Immature natural killer cell (primary cell): ENCODE measurements at places on chromosomes 4 and X. TPM values are rescaled to one million over a fixed set of nuclear protein-coding genes. Genes with fewer than 3 reads are reported as not detected.

The RCHY1 gene
- polyA plus RNA-seq: 34.5 TPM

The PASD1 gene
- polyA plus RNA-seq: not detected

The RHOXF2B gene
- not detected for polyA plus RNA-seq

DNA sequence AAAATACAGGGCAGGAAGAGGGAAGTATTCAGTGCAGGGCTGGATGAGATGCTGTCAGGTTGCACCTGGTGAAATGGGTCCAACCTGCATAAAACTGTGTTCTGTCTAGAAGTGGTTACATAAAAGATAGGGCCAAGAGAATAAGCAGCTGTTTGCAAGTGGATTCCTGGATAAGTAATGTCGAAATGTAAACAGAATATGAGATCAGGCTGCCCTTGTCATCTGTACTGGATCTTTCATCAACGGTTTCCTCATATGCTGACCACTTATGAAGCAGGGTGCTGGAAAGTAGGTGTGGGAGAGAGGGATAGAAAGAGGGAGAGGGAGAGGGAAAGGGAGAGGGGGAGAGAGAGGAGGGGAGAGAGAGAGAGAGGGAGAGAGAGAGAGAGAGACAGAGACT is 349.8 kb upstream of the CPEB2 start:
- H3K27me3 ChIP-seq: no peaks in the 10 kb centered on the region
- DNase-seq: no peak
- no peaks in the 10 kb centered on the region for H3K4me1 ChIP-seq
- H3K36me3 ChIP-seq: peaks cover 5% of the 10 kb centered on the region

- H3K27me3 ChIP-seq: no peaks in the 10 kb centered on the region
- no peak overlapping the region for H3K27ac ChIP-seq
- peaks cover 19% of the 10 kb centered on the region for H3K36me3 ChIP-seq
- no peak for DNase-seq
- no peak overlapping the region for H3K4me3 ChIP-seq
These were observed 116.6 kb downstream of the SHISA3 start for GRCh38 chr4:42513748-42514492.

- no peak overlapping the region for H3K4me3 ChIP-seq
- H3K36me3 ChIP-seq: no peaks in the 10 kb centered on the region
- DNase-seq: no peak
- H3K4me1 ChIP-seq: peaks cover 33% of the 10 kb centered on the region
These were observed 98.7 kb downstream of the CFAP299 start for GRCh38 chr4:80434238-80434637.

GRCh38 chrX:67718926-67719325 is 175.1 kb downstream of the AR start:
- no peak overlapping the region for H3K27ac ChIP-seq
- H3K27me3 ChIP-seq: peaks cover 10% of the 10 kb centered on the region
- no peaks in the 10 kb centered on the region for H3K4me1 ChIP-seq
- no peaks in the 10 kb centered on the region for H3K36me3 ChIP-seq
- DNase-seq: no peak
- no peak overlapping the region for H3K4me3 ChIP-seq

DNA sequence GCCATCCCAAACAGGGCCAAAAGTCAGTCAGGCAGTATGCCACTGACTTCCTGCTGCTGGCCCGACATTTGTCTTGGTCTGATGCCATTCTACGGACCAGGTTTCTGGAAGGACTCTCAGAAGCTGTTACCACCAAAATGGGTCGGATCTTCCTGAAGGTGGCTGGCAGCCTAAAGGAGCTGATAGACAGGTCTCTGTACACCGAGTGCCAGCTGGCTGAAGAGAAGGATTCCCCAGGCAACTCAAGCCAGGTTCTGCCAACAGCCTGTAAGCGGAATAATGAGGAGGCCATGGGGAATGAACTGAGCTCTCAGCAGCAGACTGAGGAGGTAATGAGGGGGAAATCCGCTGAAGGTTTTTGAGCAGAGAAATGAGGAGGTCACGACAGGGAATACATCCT is 95.7 kb downstream of the RTL9 start:
- no peak for DNase-seq
- no peaks in the 10 kb centered on the region for H3K36me3 ChIP-seq
- no peaks in the 10 kb centered on the region for H3K4me1 ChIP-seq
